ENCODE measurements at places on chromosomes 1 and 21. TPM values are rescaled to one million over a fixed set of nuclear protein-coding genes. Genes with fewer than 3 reads are reported as not detected.

GRCh38 chr1:56452027-56453011, 127.0 kb downstream of the PLPP3 start:
- H3K27me3 ChIP-seq: no peaks in the 10 kb centered on the region
- no peaks in the 10 kb centered on the region for H3K4me1 ChIP-seq
- H3K4me3 ChIP-seq: no peak overlapping the region
- DNase-seq: no peak
- no peaks in the 10 kb centered on the region for H3K36me3 ChIP-seq
- no peak overlapping the region for H3K27ac ChIP-seq

DNA sequence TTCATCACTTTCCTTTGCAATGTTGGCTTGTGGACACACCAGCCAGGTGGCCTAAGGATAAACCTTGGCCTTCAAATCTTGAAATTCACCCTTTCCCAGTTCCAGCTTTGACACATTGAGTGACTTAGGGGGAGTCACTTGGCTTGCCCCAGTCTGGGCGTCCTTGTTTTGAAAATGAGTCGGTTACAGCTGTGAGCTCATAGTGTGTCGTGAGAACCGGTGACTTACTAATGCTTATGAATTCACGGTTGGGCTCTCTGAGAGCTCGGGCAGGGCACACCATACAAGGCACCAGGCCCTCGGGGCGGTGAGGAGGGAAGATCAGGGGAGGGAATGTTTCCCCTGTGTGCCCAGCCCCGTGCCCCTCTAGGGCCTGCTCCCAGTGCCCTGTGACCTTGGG, 126.9 kb upstream of the TMPRSS2 start:
- no peak for DNase-seq
- H3K27me3 ChIP-seq: no peaks in the 10 kb centered on the region
- no peak overlapping the region for H3K27ac ChIP-seq

- no peaks in the 10 kb centered on the region for H3K4me1 ChIP-seq
- no peak overlapping the region for H3K4me3 ChIP-seq
- H3K27me3 ChIP-seq: no peaks in the 10 kb centered on the region
- no peaks in the 10 kb centered on the region for H3K36me3 ChIP-seq
- no peak overlapping the region for H3K27ac ChIP-seq
These were observed 172.9 kb upstream of the HOOK1 start for GRCh38 chr1:59641836-59642235.

DNA sequence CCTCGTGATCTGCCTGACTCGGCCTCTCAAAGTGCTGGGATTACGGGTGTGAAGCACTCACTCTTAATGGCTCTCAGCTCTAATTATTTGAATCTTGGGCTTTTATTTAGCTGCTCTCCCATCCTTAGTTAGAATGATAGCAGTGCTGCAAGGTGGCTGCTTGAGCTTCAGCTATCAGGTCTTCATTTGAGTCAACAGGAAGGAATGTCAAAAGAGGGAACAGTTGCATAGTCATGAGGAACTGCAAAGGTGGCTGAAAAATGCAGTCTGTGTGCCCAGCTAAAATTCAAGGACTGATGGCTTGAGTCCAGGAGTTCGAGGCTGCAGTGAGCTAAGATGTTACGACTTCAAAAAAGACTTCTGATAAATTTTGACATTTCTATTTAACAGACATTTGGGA, 55.6 kb downstream of the UCK2 start:
- H3K4me3 ChIP-seq: no peak overlapping the region
- H3K4me1 ChIP-seq: no peaks in the 10 kb centered on the region
- H3K27ac ChIP-seq: no peak overlapping the region
- no peak for DNase-seq

Gene GJA8
- total RNA-seq: not detected
